ENCODE measurements at places on chromosomes 6 and 20.

- DNase-seq, result no peak
Observed at GRCh38 chr6:33000055-33000454, 9.3 kb downstream of the HLA-DOA start.

DNA sequence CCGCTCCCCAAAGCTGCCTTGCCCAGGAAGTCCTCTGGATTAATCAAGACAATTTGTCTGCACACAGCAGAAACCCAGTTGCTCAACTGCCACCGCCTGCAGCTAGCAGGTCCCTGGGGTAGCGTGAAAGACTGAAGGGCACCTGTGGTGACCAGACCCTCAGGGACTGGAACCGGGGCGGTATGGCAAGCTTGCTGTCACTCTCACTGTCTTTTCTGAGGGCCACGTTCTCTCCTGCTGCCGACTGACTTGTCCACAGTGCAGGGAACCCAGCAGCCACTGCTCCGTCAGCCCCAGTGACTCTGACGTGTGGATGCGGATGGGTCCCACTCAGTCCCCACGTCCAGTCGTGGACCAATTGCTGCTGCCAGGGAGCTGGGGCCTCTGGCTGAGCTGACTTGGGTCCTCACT lies 72.8 kb upstream of the PMEPA1 start:
- DNase-seq, result no peak

GRCh38 chr6:144617708-144618107 lies 332.6 kb downstream of the UTRN start:
- DNase-seq, result no peak

DNA sequence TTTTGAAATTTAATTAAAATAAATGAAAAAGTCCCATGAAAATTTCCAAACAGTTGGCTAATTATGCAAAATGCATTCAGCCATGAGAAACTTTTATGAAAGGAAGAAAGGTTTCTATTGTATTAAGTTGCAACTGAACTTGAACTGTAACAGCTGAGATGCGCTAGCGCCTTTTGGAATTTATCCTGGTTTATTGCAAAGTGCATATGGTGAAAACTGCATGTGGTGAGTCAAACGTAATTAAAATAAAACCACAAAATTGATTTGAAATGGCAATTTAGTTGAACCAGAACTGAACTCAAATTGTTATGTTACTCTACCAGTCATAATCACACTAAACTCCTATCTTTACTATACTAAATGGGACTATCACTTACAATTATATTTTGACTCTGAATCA lies 46.4 kb upstream of the COL21A1 start:
- no peak for DNase-seq

DNA sequence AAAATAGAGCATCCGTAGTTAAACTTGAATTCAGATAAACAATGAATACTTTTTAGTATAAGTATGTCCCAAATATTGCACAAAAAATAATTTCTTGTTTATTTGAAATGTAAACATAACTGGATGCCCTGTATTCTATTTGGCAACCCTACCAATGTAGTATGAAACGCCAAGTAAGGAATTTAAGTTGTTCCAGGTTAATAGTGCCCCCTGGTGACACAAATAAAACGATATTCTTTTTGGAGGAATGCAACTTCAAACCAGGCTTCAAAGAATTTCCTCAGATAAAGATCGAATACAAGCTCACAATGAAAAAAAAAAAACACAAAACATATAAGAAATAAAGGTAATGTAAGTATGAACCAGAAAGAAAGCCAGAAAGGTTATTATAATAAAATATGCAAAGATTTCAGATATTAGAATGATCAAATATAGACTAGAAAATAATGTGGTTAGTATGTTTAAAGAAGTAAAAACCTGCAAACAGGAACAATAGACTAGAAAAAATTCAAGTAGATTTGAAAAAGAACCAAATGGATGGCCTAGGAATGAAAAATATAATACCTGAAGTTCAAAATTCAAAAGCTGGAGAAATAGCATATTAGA lies 18.4 kb upstream of the AKAP7 start:
- DNase-seq, result no peak

DNA sequence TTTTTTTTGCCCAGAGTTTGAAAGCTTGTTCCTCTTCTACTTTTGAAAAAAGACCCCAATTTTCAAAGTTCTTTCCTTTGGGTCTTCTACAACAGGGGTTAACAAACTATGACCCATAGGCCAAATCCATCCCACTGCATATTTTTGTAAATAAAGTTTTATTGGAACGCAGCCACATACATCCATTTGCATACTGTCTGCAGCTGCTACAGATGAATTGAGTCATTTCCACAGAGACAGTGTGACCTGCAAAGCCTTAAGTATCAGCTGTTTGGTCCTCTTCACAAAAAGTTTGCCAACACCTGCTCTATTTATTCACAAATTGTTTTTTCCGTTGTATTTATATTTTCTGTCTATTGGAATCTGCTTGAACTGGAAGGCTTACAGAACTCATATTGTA lies 189.2 kb downstream of the TBC1D7 start:
- no peak for DNase-seq

- no peak for DNase-seq
Observed at GRCh38 chr6:157586476-157587126, 205.6 kb downstream of the ZDHHC14 start.

- DNase-seq, result no peak
Observed at GRCh38 chr6:113809826-113810225, 47.3 kb upstream of the MARCKS start.

GRCh38 chr6:11213422-11214021 lies 18.9 kb downstream of the NEDD9 start:
- no peak for DNase-seq

GRCh38 chr6:39416026-39416425 lies 93.5 kb upstream of the KCNK16 start:
- DNase-seq, result no peak

DNA sequence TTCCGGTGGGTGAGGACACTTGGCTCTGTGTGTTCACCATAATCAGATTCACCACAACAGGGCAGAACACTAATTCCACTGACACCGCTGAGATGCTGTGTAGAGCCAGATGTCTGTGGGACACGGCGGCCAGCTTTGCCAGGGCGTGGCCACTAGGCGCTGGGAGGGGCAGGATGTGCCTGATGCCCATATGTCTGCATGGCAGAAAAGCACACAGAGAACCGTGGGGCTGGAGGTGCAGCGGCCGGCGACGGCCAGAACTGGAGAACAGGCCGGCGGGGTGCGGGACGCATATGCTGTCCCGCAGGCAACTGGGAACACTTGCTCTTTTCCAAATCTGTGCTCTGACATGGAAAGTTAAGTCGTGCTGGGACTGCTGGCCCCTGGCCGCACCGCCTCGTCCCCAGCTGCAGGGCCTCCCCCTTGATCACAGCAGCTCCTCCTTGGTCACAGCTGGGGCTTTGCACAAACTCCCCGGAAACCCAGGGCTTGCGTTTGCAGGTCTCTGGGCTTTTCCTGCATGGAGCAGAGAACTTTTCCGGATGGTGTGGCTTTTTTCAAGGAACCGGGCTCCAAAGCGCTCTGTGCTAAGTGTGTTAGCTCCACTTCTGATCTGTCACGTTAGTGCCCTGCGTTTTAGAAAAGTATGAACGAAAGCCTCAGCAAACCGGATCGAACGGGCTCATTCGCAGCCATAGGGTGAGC lies 31.1 kb downstream of the NTSR1 start:
- peak; percentile 67 for DNase-seq

DNA sequence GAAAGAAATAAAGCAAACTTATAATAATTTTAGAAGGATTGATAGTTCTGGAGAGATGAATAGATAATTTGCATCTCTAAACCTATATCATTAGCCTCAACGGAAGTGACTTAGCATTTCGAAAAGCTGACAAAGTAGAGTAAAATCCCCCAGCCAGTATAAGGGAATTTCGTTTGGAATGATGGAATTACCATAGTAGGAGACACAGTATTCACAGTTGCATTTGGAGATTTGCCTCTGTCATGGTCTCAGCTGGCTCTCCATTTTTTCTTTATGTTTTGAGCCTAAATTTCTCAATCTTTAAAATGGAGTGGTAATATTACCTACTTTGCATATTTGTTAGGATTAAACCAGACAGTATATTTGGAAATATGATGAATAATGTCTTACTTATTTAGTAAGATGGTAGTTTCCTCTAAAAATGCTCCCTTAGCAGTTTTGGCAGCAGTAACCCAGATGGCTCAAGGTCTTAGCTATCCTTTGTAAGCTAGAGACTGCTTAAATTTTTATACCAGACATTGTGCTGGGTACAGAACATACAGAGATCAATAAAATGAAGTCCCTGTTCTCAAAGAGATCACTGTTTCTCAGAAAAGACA lies 58.2 kb downstream of the SMAP1 start:
- no peak for DNase-seq

DNA sequence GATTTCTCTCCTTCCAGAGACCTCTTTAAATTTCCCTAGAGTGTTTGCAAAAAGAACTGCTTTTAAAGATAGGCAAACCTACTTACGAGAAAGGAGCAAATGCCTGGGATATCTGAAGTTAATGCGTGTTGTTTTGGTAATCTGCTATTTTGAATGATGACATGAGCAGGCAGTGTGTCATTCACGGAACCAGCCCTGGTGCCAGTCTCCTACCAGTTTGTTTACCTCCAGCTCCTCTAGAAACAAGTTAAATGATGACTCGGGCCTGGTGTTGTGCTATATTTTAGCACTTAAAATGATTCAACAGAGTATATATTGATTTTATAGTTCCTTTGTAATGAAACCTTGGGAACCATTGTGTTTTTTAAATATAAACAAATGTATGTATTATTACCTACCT lies 41.1 kb upstream of the MAP3K4 start:
- DNase-seq, result no peak

DNA sequence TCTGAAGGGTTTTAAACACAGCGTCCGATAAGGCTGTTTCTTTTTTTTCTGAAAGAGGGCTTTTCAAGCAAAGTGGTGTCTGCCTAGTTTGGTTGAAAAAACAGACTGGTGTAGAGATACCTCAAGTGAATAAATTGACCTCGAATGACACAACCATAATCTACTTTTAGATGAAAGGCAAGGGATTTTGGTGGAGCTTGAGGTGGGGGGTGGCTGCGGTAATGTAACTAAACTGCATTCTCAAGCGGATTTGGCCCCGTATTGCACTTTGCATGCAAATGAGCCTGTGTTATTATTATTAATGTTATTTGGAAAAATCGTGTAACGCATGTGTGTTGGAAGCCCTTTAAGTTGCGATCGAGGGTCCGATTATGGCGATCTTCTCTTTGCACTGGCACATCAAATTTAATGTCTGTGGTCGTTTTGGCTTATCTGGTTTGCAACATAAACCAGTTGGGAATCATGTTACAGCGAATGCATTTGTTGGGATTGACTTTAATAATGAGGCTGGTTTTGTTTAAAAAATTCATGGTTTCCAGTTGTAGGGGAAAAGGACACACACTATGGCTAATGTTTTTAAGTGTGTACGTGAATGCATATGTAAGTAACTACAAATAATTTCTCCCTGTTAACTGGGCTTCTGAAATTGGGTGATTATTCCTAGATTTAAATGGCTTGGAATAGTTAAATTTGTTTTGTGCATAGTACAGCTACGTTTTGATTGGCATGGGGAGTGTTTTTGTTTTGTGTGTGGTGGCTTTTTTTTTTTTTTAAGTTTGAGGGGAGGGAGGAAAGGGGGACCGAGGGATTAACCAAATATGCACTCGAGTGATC lies 1.0 kb downstream of the JARID2 start:
- no peak for DNase-seq

GRCh38 chr6:35068206-35068605 lies 72.9 kb downstream of the TCP11 start:
- DNase-seq, result no peak

GRCh38 chr20:18795366-18795765 lies 18.2 kb upstream of the SCP2D1 start:
- DNase-seq, result no peak

DNA sequence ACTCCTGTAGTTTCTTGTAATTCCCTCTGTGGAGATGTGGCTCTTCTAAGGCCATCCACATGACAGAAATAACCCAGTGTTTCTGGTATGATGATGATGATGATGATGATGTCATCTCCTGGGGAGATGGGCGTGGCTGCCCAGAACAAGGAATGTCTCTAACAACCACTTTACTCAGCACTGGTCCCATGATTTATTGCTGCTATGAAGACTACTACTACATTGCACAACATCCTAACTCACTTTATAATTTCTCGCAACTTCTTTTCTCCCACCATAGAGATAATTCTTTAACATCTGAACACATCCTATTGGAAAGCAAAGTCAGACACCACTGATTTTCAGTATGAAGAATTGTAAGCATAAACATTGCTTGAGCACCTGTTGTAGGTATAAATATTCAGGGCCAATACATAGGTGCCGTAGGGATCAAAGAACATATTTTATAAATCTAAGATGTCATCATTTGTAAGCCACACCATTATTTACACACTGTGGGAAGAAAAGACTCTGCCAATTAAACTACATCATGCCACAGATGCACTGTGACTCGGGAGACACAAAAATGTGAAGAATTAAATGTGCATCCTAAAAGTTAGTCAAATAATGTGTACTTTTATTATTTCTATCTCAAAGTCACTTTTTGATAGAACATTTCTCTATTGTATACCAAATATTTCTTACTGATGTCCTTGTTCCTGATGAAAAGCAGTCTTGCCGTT lies 6.4 kb downstream of the TPMT start:
- no peak for DNase-seq
